ENCODE measurements at places on chromosomes 4 and X.

DNA sequence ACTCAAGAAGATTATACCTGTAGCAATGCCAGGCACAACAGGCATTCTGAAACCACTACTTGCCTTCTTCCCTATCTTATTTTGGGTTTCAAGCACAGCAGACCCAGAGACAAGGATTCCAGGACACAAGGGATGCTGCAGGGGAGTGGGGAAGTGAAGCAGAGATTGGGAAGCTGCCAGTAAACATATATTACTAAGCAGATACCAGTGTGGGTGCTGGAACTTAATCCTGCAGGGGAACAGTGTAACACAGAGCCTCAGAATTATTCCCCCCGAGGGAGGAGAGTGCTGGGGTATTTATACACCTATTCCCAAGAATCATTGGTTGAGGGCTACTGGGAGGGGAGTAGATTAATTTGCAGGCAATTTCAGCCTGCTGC is 33.3 kb upstream of the MAML3 start:
- no peak for DNase-seq

DNA sequence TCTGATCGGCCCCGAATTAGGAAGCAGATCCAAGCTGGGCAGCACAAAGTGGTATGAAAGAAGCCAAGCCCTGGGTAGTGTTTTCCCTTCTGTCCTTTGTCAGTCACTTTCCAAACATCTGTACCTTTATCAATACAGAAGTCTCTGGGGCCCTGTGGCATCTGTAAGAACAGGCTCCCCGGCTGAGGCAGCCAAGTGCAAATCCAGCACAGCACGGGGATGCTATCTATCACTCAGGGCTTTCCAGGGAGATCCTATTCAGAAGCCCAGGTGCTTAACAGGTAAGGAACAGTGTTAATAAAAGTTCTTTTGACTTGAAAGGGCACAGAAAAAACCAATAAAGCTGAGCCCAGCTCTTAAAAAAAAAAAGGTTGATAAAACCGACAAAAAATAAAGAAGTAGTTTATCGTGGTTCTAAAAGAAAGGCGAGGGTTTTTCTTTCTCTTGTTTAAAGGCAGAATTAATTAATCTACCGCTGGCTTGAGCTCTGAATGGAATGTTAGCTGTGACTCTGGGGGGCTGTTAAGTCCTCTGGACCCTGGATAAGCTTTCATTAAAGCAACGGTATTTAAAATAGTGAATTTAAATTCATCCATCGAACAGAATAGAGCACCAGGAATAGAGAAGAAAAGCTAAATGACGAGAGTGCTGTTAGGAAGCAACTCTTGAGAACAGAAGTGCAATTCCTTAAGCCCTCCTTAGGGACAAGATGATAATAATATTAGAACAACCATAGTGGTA is 119.1 kb upstream of the GATB start:
- no peak for DNase-seq

GRCh38 chr4:162732876-162733275 is 433.8 kb downstream of the NAF1 start:
- no peak for DNase-seq

DNA sequence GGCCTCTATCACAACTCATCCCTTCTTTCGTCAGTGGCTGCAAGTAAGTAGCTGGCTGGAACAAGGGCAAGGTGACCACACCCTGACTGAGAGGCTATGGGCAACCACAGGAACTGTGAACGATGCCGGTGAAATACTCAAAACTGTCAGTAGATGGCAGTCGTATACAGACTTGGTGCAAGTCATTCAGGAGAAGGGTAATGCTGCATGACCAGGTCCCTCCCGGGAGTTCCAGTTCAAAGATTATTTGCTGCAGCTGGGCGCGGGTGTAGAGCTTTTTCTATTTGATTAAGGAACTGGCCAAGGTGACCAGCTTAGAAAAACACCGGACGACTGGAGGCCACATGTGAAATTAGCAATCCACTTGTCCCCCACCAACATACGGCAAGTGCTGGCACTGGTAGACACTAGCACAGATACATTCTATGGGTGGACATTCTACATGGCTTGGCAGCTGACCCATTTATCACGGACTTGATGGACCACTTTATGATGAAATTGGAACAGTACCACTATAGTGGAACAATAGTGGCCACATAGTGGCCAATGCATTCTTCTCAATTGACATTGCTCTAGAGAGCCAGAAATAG is 726.6 kb downstream of the TRAM1L1 start:
- peak; percentile 42 for DNase-seq

DNA sequence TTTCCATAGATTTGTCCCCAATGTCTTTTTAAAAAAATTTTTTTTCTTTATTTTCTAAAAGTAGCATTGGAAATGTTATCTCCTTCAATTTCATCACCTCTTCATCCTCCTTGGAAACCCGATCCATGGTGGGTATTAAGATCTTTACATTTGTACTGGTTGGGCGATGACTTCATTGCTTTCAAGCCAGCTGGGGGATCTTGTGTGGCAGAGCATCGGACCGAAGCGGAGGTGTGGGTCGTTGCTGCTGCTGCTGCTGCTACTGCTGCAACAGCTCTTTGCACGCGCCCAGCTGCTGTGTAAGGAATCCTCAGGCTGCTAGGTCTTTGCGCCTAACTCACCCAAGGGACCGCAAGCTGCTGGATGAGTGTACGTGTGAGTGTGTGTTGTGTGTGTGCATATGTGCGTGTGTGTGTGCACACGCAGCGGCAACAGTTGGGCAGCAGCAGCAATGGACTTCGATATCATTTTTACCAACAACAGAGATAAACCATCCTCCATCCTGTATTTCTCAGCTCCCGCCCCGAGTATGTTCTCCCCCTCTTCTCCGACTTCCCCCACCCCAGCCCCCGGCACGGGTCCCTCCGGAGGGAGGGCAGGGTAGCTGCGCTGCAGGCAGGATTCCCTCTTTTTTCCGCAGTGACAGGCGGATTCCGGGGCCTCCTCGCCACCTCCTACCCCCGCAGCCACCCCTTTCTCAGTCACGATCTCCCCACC is 768 bp upstream of the CDKL5 start:
- no peak for DNase-seq

DNA sequence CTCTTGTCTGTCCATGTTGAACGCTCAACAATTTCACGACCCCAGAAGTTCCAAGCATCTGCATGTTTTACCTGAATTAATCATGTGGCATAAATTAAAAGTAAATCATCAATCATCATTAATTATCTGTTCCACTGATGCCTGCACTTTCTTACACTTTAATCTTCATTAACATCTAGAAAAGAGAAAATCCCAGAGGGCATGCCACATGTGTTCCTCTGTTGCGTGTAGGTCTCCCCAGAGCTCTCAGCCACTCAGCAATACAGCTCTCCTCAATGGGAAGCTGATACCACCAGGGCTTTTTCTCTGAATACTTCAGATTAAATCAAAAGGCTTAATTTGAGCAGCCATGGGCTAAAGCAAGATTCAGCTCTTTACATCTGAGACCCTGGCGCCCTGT is 722.4 kb upstream of the TENM3 start:
- DNase-seq, result no peak

GRCh38 chrX:101348452-101349192 is at the start of gene TIMM8A:
Gene TIMM8A (minus strand): TSS chrX:101348742. CDS start chrX:101348664, 78 bp downstream.
- peak; percentile 62 for DNase-seq

DNA sequence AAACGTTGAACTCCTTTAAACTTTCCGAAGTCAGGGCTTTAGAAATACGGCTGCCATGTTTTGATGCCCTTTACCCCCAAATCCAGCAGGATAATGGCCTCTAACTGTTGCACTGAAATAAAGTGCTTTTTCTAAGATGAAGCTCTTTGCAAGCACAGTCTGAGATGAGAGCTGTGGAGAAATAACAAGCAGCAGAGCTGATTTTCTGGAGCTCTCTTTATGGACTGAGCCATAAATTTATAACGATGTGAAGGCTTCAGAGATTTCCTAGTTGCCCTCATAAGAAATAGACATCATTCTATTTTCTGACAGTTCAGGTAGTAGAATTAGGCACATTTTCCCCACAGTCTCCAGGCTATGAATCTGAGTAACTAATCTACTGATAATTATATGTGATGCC is 567.3 kb downstream of the PDHA2 start:
- no peak for DNase-seq

DNA sequence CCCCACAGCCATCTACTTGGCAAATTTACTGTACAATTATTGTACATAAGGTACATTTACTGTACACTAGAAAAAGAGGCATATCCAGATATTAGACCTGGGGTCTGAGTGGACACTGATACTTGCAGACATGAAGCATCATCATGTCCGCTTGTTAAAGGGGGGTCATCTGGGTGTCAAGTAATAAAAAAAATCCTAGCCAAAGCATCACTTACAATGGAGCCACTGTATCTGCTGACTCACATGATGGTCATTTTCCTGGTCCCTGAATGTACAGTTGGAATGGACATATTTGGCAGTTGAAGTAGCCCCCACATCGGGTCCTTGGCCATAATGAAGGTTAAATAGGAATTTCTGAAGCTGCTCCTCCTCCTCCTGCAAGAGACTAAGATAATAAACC is 228.8 kb downstream of the THOC2 start:
- no peak for DNase-seq

DNA sequence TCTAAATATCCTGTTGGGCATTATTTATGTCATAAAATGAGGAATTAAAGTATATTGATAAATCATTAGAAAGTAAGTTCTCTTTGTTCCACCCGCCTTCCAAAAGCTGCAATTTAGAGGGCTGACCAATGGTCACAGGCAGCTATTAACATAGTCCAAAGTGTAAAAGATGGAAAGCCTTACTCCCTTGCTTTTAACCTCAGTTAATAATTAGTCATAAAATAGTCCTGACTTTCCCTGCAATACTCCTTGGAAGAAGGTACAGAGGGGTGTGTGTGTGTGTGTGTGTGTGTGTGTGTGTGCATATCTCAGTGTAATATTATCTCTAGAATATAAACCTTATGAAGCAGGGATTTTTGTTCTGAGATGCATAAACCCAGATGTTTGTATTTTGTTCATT is 275.4 kb downstream of the FAT4 start:
- no peak for DNase-seq

- DNase-seq, result no peak
These were observed 75.0 kb downstream of the MGST2 start for GRCh38 chr4:139740531-139741041.

DNA sequence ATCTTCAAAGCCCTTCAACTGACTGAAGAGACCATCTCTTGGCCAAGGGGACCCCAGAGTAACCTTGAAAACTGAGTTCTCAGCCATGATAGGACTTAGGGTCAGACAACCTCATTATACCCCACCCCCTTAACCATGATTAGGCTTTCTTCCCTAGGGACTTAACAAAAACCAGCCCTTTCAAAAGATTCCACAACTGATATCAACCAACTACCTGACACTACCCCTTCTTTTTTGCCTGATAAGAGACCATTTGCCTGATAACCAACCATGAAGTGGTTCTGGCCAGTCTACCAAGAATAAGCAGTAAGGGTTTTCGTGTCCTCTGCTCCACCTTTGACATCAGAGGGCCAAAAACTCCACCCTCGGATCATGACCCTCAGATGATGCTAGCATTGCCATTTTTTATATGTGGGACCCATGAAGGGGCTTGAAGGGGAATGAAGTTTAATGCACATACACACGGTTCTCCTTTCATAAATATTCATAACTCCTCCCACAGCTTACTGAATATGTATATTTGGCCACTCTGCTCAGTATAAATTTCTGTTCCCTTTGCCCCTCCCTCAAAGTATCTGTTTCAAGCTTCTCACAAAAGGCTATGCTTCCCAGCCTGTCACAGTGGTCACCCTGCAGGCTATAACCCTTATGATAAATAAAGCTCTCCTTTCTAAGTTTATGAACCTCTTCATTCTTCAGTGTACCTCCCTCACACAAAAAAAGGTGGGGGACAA is 12.3 kb downstream of the TBCK start:
- no peak for DNase-seq

GRCh38 chrX:115898382-115899001 is 272.1 kb upstream of the AGTR2 start:
- DNase-seq, result peak; percentile 68

- no peak for DNase-seq
These were observed 47.8 kb downstream of the CRLF2 start for GRCh38 chrX:1164322-1165288.

GRCh38 chr4:177051473-177052060 is 258.1 kb upstream of the NEIL3 start:
- no peak for DNase-seq

GRCh38 chr4:23373261-23373660 is 516.6 kb downstream of the PPARGC1A start:
- peak; percentile 83 for DNase-seq

DNA sequence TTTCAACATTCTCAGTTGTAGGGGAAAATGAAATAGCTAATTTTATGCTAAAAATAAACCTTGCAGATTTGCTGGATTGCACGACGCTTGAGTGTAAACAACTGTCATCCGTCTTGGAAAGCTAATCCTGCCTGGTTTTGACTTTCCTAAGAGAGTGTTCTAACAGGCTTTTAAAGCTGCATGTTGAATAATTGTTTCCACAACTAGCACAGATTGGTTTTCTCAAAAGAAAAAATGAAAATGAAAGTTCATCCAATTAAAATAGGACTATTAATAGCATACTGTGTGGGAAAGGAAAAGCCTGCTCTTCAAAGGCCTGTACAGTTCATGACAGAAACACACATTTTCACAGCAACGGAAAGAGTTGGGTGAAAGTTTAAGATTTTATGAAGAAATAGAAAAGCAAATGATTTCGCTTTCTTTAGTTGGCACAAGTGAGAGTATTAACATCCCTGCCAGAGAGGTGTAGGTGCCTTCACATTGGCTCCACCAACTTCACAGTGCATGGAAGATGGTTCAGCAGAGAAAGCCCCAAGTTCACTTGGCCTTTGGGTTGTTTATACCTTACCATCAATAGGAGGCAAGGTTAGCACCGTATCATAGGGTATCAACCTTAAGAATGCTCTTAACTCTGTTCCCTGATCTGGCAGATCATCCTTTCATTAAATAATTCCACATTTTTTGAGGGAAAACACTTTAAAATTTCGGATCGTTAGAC is 140.0 kb upstream of the GUCY1A1 start:
- DNase-seq, result no peak

GRCh38 chrX:118047446-118048186 is 69.0 kb downstream of the KLHL13 start:
- DNase-seq, result no peak

GRCh38 chrX:40366661-40367060 is 214.1 kb upstream of the ATP6AP2 start:
- DNase-seq, result no peak

DNA sequence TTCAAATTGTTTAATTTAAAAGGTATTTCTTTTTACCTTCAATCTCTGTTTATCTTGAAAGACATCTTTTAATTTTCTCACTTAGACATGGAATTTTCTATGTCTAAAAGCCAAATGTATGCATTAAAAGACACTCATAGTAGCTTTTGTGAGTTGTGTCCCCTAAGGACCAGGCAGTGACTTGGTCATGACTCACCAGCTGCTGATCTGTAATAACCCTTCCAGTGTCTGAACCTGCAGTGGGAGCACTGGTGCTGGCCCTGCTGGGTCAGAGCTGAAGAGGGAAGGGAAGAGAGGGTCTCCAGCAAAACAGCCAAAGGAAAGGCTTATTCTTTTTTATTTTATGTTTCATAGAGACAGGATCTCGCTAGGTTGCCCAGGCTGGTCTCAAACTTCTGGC is 31.1 kb upstream of the SH3D19 start:
- DNase-seq, result peak; percentile 4

GRCh38 chr4:40886931-40887763 is 137.4 kb downstream of the NSUN7 start:
- DNase-seq, result no peak
